ENCODE measurements at places on chromosomes 12 and 14.
A peak's percentile ranks its signal among the peaks of the same experiment; 100 is the strongest.

- DNase-seq: peak; percentile 12
Measured at GRCh38 chr14:57692671-57693070, 173.2 kb downstream of the SLC35F4 start.

GRCh38 chr12:121776190-121777098 is 17.0 kb downstream of the RHOF start:
- no peak for DNase-seq

- no peak for DNase-seq
Measured at GRCh38 chr14:98711453-98711852, 560.5 kb downstream of the BCL11B start.

DNA sequence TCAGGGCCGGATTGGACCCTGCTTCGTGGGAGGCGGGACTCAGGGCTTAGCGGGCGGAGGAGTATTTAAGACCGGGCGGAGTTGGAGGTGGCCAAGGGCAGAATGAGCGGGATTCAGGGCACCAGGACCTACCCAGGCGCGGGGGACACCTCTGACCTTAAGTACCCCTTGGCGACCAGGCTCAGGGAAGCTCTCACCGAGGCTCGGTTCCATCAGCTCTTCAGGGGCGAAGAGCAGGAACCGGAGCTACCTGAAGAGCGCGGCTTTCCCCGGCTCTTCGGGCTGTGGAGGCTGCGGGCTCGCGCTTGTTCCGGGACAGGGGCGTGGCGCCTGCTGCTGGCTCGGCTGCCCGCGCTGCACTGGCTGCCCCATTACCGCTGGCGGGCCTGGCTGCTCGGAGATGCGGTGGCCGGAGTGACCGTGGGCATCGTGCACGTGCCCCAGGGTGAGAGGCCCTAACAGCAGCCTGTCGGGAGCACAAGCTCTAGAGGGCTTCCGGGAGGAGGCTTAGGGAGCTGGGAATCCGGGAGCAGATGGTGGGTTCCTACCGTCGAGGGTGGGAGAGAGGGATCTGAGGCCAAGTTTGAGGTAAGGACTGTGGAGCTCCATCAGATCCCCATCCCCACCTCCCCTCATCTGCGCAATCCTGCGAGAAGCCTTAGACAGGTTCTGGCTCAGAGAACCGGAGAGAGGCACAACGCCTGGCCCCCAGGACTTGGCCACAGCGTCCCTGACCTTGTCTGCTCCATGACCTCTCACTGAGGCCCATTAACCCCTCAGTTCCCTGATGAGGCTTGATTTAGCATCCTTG is 8.4 kb downstream of the ARHGEF25 start:
- no peak for DNase-seq

DNA sequence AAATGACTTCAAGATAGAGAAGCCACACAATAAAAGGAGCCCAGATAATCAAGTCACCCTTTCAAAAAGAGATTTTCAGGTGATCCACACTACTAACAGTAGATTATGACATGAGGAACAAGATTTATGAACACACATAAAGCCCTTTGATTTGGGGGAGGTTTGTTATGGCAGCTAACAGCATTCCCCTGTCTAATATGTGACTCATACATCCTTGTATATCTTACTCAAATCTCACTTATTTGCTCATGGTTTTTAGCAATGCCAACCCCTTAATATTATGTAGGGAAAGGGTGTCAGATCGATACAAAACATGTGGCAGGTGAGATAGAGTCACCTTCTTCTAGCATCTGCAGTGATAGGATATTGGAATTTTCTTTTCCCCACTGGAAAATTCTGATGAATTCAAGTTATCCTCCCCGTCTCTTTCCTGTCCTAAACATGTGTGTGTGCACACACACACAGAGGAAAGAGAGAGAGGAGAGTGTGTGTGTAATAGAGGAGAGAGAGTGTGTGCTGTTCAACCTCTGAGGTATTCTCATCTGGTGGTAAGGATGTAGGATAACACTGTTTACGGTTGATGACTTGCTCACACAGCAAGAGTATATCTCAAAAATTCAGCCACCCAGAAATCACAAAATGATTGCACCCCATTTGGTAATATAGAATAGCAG is 319.9 kb downstream of the KCNC2 start:
- DNase-seq: peak; percentile 79

DNA sequence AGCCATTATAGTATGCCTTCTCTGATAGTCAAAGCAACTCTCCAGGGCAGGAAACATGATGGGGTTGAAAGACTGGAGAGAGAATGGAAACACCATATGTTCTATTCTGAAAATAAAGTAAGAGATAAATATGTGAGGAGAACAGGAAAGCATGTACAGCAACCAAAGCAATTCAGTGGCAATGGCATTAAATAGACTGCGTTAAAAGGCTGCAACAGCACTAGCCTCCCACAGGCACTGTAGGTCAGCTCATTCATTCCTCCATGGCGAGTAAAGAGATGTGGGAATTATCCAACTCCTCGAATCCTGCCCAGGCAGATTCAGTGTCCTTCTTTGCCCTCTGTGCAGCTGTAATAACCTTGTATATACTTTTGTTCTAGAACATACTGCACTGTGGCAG is 43.8 kb downstream of the ANO6 start:
- no peak for DNase-seq

DNA sequence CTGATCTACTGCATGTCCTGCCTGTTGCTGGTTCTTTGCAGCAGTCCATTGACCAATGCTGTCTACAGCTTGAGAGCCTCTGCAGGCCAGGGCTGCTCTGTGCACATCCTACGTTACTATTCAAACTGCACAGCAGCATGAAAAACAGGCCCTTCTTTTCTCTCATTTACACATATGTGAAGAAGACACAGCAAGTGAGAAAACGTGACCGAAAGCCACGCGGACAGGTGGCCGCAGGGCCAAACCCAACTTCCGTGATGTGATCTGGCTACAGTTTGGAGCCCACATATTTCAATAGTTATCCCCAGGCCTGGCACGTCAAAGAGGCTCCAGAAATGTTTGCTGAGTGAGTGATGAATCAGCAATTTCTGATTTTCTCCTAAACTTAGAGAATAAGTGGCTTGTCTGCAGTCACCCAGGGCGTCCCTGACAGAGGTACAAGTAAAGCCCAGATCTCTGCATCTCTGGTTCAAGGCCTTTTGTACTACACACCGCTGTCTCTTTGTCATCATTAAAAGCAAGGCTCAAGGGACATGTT is 17.9 kb upstream of the TCL1B start:
- no peak for DNase-seq

GRCh38 chr14:51730098-51730497 is 78.4 kb downstream of the FRMD6 start:
- DNase-seq: no peak

DNA sequence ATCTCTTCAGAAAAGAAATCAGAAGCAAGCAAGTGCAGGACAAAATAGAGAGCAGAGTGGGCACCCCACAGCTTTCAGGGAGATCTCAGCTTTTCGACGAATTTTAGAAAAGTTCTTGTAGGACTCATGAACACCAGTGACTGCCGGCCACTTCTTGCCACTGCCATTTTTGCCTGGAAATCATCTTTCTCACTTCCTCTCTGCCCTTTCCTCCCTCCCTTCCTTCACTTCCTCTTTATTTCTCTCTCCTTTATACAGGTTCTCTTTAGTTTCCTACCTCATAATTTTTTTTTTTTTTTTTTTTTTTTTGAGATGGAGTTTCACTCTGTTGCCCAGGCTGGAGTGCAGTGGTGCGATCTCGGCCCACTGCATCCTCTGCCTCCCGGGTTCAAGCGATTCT is 185.6 kb downstream of the APAF1 start:
- DNase-seq: no peak

GRCh38 chr12:130522244-130522834 is 184.7 kb downstream of the PIWIL1 start:
- no peak for DNase-seq

DNA sequence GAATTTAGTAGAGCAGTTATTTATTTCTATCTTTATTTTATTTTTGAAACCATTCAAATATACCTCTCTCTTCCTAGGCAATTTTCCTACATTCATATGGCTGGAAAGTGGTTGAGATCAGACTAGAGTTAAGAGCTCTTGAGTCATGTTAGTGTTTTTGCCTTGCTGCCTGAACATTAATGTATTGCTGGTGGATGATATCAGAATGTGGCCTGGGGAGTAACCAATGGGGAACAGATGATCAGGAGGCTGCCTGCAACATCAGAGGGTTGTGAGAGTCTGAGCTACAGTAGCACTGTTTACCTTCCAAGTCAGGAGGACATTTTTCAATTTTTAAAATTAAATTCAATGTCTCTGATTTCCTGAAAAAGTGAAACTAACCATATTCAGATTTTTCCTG is 166.3 kb upstream of the TRHDE start:
- no peak for DNase-seq

GRCh38 chr14:40859055-40859454 is 747.6 kb upstream of the LRFN5 start:
- DNase-seq: no peak

DNA sequence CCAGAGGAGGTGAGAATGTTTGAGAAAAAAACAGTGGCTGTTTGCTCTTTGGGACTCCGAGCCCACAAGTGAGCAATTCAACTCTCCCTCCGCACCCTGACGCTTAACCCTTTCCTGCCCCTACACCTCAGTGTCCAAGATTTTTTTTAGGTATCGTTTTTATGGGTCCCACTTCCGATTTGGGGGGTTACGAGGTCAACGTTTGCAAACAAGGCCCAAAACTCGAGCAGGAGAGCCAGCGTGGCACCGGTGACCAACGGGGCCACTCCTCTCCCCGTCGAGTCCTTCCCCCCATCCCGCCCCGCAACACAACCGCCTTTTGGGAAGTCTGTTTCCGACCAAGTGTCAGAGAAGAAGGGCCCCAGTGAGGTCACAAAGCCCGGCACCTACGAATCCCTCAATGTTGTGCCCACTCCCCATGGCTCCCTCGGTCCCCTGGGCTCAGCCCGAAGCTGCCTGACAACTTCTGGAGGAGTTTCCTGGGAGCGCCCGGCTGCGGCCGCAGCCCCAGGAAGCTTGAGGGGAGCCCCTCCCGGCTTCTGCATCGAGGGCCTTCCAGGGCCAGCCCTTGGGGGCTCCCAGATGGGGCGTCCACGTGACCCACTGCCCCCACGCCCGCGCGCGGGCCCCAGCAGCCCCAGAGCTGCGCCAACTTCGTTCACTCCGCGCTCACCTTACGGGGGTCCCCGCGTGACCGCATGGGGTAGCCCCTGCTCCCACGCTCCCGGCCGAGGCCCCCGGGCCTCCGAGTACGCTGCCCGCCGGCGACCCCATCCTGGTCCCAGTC is 1.2 kb downstream of the CDK2AP1 start:
- DNase-seq: no peak

- DNase-seq: no peak
Measured at GRCh38 chr14:62645649-62646048, 399.6 kb downstream of the KCNH5 start.

DNA sequence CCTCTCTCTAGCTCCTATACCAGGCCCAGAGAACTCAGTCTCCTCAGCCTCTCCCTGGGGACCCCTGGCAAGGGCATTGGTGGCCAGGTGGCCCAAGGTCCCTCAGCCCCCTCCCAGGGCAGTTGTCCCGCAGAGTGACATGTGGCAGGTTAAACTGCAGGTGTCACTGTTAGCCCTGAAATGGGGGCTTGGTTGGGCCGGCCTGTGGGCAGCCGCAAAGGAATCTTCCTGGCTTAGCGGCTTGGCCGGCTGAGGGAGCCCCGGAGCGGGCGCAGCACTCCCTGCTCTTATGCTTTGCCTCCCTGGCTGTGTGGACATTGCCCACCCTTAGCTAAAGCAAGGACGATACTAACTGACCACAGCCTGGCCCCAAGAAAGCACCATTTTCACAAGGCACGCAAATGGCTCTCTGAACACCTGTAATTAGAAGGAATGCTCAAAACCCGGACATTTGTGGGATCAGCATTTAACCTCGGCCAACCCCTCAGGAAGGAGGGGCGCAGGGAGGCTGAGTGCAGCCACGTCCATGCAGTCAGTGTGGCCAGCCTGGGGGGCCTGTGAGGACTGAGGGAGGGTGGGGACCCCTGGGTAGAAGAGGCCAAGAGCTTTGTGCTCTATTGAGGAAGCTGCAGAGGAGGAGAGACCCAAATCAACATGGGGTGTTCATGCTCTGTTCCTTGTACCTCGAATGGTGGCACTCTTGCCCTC is 82.2 kb downstream of the PAPOLA start:
- no peak for DNase-seq

DNA sequence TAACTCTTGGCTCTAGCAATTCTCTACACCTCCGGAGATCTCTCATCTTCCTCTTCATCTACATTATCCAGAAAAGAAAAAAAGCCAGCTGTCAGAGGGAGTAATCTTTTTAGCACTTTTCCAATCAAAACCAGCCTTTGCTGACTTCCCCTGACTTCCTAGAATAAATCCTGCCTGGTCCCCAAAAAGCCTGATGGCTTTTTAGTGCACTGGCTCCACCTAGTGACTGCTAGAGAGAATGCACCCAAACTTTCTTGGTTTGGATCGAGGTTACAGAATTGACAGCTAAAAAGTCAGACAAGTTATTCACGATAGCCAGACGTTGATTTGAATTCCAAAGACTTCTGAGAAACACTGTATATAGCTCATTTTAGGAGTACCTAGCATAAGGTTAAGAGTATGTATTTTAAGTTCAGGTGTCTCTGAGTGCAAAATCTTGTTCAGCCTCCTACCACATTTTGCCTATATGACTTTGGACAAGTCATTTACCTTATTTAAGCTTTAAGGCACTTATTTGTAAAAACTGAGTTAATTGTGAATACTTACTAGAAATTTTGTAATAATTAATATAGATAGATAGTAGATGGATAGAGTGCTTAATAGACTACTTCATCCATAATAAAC is 185.7 kb upstream of the GRIN2B start:
- peak; percentile 58 for DNase-seq

- DNase-seq: peak; percentile 29
Measured at GRCh38 chr14:65565948-65566347, 153.4 kb downstream of the FUT8 start.
